NCI-H748 treated with DMSO at 0.1 percent for 48 hours (cell line): ENCODE measurements at places on chromosomes 1 and 21.

GRCh38 chr1:201530741-201531531 is 8.0 kb upstream of the NAV1 start:
- peak; percentile 2 for DNase-seq

DNA sequence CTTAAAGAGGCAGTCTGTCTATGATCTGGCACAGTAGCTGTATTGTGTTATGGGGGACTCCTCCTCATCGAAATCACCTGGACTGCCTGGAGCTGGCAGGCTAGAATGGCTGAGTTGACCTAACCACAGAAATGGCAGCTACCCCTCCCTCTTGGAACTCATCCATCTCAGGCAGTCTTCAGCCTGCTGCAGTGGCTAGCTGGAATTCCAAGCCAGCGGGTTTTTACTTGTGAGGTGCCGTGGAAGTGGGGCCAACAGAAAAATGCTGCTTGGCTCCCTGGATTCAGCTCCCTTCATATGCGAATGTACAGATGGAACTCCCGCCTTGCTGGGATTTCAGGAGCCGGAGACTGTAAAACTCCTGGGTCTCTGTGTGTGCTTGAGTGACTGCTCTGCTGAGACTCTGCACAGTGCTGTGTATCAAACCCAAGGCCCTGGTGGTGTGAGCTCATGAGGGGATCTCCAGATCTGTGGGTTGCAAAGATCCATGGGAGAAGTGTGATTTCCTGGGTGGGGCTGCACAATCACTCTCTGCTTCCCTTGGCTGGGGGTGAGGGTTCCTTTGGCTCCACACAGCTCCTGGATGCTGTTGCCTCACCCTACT is 316.9 kb downstream of the CTH start:
- no peak for DNase-seq

DNA sequence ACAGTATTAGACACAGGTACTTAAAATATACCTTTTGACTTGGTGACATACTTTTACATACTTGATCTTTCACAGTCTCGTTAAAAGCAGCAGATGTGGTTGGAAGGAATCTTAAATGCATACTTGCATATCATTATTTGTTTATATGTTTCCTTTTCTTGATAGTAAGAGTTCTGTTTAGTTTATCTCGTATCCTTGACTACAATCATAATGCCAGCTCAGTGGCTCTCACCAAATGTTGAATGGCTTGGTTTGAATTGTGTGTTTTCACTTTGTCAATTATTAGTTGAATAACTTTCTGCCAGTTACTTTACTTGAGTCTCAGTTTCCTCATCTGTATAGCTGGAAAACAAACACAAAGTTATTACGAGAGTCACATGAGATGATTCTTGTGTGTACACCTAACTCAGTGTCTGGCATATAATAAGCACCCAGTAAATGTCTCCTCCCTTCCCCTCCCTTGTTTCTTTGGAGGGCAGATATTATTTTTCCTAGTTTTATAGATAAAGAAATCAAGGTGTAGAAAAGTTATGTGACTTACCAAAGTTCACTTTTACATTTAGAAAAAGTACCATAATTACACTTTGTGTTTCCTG is 131.6 kb upstream of the IVNS1ABP start:
- no peak for DNase-seq

DNA sequence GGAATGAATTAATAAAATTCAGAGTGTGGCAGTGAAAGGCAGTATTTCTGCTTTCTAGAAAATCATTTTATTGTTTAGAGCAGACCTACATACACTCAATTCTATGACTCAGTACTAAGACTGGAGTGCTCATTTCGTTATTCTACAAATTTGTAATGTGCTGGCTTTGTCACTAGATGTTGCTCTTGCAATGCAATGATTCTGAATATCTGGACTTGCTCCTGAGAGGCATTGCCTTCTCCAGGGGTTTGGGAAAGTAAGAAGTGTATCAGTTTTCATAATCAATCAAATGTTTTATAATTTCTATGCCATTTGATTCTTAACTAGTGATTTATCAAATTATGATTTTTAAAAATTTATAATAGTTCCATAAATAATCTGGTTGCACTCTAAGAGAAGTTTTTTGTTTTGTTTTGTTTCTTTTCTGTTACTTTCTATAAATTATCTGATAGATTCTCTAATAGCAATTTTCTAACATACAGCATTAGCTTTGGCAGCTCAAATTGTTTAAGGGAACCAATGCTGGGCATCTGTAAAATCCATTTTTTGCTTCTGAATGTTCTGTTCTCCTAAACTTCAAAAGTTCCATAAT is 280.5 kb upstream of the SGIP1 start:
- DNase-seq: no peak

- no peak for DNase-seq
Observed at GRCh38 chr1:21267191-21268077, 22.8 kb downstream of the ECE1 start.

GRCh38 chr1:12314333-12314903 is 84.6 kb downstream of the VPS13D start:
- peak; percentile 13 for DNase-seq

DNA sequence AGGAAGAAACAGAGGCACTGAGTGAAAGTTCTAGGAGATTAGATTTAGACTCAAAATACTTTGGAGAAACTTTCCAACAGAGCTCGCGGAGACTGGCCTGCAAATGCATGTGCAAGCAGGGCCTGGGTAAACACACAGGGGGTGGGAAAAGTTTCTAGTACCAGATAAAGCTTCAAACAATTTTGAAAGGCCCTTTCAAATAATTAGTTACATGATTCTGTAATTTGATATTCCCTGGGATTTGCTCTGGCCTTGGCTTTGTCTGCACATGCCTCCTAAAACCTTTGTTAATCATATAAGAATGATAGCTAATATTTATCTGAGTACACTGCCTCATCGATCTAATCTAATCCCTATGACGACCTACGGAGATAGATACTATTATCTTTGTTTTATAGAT is 31.3 kb downstream of the VTCN1 start:
- DNase-seq: no peak
